ENCODE measurements at places on chromosomes 6 and 20.

DNA sequence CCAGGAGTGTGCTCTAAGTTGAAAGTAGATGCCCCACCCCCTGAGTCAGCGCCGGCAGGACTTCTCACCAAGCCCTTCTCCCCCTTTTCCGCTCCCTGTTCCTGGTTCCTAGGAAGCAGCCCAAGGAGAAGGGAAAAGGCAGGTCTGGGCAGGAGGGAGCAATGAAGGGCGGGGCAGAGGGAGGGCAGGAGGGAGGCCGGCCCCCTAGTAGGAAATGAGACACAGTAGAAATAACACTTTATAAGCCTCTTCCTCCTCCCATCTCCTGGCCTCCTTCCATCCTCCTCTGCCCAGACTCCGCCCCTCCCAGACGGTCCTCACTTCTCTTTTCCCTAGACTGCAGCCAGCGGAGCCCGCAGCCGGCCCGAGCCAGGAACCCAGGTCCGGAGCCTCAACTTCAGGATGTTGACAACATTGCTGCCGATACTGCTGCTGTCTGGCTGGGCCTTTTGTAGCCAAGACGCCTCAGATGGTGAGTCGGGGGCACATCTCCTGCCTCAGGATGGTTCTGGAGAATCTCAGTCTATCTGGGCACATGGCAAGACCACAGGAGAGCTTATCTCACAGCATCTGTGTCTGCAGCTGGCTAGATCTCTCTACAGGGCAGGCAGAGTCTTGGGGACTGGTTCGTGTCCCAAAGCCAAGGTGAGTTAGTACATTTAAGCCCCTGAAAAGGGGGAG is at the start of gene PROCR:
Gene PROCR, plus strand, starts transcription at position 320 of the 681 bp plus-strand sequence. Its CDS starts 83 bp downstream, at position 403.
- no peak for DNase-seq

DNA sequence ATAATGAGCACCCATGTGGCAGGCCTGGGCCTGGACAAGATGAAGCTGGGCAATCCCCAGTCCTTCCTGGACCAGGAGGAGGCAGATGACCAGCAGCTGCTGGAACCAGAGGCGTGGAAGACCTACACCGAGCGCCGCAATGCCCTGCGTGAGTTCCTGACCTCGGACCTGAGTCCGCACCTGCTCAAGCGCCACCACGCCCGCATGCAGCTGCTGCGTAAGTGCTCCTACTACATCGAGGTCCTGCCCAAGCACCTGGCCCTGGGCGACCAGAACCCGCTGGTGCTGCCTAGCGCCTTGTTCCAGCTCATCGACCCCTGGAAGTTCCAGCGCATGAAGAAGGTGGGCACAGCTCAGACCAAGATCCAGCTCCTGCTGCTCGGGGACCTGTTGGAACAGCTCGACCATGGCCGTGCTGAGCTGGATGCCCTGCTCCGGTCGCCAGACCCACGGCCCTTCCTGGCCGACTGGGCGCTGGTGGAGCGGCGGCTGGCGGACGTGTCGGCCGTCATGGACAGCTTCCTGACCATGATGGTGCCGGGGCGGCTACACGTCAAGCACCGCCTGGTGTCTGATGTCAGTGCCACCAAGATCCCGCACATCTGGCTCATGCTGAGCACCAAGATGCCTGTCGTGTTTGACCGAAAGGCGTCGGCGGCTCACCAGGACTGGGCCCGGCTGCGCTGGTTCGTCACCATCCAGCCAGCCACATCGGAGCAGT is 1.9 kb downstream of the FNDC11 start:
- no peak for DNase-seq

DNA sequence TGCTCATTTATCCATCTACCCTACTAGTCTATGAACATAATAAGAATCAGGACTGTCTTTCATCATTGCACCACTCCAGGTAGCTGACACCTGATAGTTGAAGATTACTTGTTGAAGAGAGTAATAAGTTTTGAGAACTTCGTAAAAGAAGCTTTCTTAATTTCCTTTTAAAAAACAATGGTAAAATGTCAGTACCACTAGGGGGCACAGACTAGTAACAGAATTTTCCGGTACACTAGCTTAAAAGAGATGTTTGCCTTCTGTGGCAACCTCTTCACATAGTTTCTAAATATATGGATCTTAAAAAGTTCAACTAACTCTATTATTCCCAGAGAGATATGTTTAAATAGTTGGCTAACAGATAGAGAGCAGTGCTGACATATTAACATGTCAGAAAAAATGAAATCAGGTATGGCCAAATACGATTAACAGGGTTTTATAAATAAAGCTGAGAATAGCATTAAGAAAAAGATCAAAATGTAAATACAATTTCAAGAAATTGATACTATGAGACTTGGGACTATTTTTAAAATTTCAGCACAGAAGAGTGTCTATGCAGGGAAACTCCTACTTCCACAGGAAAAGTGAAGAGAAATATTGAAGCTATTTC is 5.4 kb upstream of the KCNQ5 start:
- DNase-seq = no peak

- DNase-seq = no peak
Measured at GRCh38 chr6:25601800-25602673, 50.0 kb upstream of the SCGN start.

DNA sequence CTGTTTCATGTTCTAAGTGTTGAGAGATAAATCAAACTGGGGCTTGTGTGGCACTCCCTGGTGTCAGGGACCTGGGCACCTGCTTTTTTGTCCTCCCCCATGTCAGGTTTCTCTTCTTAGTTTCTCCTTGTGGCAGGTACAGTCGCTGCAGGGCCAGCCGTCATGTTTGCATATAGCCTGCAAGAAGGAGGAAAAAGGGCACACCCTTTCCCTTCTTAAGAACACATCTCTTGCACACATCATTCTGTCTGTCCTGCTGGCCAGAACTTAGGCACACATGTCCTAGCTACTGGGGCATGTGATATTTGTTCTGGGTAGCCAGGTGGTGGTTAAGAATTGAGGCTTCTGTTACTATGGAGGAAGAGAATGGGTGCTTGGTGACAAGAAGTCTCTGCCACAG is 27.9 kb downstream of the CDC5L start:
- DNase-seq = no peak

DNA sequence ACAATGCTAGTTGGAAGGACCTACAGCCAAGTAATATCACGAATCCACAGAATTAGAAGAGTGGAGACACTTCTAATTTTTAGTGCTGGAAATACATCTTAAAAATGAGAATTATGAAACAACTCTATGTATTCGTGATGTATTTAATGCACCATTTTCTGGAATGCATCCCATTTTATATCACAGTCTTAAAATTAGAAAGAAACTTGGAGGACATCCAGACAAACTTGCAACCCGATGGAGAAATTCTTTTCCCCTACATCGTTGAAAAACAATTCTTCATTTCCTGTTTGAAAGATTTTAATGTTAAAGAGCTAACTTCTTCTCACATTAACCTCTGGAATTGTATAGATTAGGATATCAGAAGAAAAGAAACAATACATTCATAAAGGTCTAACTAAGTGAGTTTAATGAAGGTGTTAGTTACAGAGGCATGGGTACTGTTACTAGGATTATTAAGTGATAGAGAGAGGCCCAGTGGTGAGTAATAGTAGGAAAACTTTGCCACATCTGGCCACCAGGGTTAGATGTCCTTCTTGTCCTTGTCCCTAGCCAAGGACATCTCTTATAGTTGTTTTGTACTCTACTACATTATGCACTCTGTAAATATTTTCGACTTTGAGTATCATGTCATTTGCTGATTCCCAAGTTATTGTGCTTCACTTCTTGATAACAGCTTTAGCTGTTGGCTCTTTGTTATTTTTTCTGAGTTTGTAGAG is 502.4 kb upstream of the PTCHD4 start:
- no peak for DNase-seq

GRCh38 chr6:5295623-5296022 is 34.3 kb downstream of the FARS2 start:
- no peak for DNase-seq

- no peak for DNase-seq
Measured at GRCh38 chr20:969868-970267, 32.2 kb downstream of the RSPO4 start.

GRCh38 chr20:17558154-17558940 is 11.5 kb upstream of the DSTN start:
- no peak for DNase-seq

GRCh38 chr6:168858926-168859325 is 394.7 kb downstream of the THBS2 start:
- no peak for DNase-seq

GRCh38 chr20:61127311-61128039 is 124.6 kb upstream of the CDH4 start:
- no peak for DNase-seq

DNA sequence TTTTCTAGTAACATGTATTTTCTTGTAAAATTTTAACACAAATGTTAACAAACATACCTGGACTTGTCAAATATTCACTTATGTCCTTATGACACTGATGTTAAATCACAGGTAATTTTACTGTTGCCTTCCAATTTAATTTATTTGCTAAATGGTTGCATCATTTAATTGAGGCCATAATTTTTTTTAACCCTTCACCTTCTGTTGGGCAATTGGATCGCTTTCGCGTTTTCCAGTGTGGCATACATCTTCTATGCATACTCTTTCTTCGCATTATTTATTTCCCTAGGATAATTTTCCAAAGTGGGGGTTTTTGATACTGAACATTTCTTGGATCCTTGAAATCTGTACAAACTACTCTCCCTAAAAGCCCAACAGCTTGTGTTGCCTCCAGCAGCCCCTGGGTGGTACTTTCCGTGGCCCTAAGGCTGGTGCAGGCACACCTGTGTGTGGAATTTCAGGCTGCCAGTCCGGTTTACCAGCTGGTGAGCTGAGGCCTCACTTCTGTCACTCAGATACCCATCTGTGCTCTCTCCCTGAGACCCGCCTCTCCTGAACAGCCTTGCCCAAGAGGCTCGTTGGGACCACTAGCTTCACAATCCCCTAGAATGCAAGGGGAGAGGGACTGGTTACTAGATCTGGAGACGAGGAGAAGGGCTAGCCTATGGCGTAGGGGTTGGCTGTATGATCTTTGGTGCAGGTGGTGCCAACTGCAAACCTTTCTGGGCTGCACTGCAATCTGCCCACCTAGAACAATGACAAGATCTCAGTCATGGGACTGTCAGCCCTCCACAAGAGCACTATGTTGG is 11.2 kb upstream of the C20orf144 start:
- DNase-seq = no peak

- no peak for DNase-seq
Measured at GRCh38 chr6:4256969-4257368, 121.6 kb upstream of the ECI2 start.

DNA sequence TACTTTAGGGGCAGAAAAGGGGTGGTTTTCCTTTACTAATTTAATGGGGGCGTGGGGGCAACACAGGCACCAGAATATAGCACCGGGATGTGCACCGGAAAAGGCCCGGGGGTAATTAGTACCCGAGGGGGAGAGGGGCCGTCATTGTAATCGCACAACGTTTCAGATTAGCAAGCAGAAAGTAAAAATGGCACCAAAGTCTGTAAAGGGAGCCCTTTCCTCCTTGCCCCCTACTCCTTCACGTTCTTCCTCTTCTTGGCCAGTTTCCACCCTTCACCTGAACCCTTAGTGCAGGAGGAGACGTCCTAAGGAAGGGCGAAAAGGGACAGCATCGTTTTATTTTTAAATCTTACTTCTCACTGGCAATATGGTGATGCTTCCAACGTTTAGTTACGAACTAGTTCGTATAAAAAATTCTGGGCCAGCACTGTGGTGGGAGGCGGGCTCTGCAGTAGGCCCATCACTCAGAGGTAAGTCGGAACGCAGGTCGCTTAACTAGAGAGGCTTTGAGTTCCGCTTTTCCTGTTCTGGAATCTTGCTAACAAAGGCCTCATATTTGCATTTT is 742 bp upstream of the CEP85L start:
- DNase-seq = no peak

DNA sequence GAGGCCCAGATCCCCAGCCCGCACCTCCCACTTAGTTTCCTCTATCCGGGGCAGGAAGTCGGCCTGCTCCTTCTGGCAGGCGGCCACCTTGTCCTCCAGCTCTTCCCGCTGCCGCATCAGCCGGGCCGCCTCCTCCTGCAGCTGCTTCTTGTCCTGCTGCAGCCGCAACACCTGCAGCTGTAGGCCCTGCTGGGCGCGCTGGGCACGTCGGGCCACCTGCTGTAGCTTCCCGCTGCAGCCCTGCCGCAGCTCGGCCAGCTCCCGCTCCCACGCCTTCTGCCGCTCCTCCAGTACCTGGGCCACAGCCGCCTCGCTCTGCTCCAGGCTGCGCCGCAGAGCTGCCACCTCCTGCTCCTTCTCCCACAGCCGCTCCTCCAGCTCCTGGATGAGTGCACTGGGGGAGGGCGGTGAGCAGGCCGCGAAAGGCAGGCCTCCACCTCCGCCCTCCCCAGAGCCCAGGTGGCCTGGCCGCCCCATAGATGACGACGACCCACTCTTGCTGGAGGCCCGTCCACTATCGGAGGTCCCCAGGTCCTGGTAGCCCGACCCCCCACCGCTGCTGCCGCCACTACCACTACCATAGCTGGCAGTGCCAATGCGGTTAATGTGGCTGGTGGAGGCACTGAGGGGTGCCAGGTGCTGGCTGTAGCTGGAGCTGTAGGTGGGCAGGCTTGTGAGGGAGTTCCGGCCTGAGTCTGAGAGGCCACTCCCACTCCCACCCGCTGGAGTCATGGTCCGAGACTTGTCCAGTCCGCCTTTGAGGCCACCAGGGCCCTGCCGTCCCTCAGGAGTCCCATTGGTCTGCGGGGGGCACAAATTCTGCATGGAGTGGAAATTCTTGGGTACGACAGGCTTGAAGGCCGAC is 6.0 kb upstream of the FASTKD5 start:
- no peak for DNase-seq

DNA sequence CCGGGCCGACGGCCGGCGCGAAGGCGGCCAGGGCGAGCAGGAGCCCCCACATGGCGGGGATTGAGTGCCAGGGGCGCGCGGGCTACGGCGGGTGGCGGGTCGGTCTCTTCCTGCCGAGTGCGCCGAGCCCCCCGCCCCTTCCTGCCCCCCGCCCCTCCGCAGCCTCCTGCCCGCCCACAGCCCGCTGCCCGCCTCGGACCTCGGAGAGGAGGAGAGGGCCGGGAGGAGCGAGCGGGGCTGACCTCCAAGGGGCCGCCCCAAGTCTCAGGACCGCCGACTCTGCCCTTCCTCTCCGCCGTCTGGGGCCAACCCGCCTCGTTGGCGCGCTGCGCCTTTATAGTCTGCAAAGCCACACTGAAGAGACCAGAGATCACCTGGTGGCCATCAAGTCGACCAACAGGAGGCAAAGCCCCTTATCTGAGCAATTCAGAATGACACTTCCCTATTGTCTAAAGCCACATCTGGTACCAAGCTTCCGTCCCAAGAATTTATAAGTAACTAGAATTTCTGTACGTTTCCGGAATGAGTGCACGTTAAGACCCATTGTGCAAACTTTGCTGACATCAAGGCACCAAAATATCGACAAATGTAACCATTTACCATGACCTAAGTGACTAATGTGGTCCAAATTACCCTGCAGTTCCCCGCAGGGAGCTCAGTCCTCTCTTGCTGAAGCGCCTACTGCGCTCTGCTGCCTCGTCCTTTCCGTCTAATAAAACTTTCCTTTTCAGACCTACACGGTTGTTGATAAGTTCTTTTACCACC is at the start of gene CPXM1:
Gene CPXM1, minus strand, starts transcription at position 107 of the 765 bp plus-strand sequence. Its CDS starts 55 bp downstream, at position 52.
- DNase-seq = no peak

GRCh38 chr20:44970243-44970757 is 4.0 kb downstream of the STK4 start:
- no peak for DNase-seq

GRCh38 chr20:4689220-4689619 is 32.5 kb upstream of the PRND start:
- no peak for DNase-seq

- no peak for DNase-seq
Measured at GRCh38 chr6:156957931-156958547, 180.9 kb downstream of the ARID1B start.

- DNase-seq = no peak
Measured at GRCh38 chr6:166830185-166830890, 126.0 kb downstream of the RNASET2 start.

Measured in activated CD8-positive, alpha-beta memory T cell treated with anti-CD3 and anti-CD28 coated beads for 1 hour (primary cell).